ENCODE measurements at places on chromosomes 4 and X.

DNA sequence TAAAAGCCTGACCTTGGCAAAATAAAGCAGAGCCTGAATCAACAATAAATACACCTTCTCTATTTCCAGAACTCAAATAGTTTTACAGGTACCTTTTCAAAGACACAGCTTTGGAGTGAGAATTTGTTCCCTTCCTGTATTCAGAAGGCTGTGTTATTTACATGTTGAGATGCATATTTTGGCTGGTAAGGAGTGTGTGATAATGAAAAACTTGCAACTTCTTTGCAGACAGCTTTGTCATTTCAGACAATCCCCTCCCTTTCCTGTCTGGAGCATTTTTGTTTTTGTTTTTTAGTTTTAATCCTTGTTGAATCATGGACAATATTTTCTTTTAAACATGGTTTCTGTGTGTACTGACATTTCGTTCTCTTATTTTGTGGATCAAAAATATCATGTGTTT is 493.8 kb downstream of the FAT4 start:
- no peak for DNase-seq

- DNase-seq, result no peak
Measured at GRCh38 chr4:85127653-85128052, 161.2 kb upstream of the WDFY3 start.

DNA sequence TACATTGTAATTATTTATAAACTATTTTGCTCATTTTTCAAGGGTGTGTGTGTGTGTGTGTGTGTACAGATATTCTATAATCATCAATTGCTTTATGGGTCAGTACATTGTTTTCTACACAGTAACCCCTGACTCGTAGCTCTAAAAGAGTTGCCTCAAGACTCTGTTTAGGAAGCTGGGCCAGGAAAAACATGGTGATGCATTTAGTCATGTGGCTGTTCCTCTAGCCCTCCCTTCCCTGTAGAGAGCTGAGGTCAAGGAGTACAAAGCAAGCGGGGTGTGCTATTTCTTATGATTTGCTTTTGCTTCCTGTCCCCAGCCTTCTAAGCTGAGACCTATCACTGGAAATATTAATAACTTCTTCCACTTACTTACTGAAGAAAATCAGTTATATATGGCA is 34.8 kb upstream of the SPANXD start:
- no peak for DNase-seq

- DNase-seq, result no peak
Measured at GRCh38 chr4:153075836-153076518, 128.3 kb upstream of the TRIM2 start.

DNA sequence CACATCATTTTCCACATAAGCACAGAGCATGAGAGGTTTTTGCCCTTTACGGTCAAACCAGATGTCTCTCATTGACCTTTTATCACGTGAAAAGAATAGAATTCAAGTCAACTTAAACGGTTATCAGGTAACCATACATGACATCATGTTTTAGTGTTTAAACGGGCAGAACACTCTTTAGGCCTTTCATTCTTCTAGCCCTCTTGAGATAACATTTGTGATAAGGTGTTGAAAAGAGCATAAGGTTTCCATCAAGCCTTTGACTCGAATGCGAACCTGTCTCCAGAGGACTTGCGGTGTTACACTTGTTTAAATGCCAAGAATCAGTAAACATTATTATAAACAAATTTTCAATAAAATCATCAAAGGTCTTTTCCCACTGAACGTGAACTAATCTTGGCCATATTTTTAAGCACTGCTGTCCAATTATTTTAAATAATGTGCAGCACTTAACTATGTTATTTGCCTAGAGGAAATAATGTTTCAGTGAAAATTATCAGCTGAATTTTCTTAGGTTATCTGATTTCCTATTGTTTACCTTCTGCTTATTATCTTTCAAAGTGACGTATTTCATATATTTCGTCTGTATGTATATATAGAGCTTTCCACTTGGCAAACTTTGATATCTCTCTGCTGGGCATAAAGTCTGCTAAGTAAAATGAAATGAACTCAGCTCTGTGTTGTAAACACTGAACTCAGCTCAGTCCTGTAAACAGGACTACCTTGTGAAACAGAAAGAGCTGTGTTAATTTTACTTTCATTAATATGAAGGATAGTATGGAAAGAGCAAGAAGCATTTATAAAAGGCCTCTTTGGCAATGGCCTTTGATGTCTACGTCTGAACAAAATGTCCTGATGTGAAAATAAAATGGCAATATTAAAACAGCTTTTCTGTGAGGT is 33.3 kb downstream of the TENM3 start:
- DNase-seq, result no peak

- no peak for DNase-seq
Measured at GRCh38 chrX:51760657-51761056, 17.4 kb downstream of the GSPT2 start.

- DNase-seq, result peak; percentile 20
Measured at GRCh38 chr4:163755013-163755412, 260.5 kb downstream of the TMA16 start.

DNA sequence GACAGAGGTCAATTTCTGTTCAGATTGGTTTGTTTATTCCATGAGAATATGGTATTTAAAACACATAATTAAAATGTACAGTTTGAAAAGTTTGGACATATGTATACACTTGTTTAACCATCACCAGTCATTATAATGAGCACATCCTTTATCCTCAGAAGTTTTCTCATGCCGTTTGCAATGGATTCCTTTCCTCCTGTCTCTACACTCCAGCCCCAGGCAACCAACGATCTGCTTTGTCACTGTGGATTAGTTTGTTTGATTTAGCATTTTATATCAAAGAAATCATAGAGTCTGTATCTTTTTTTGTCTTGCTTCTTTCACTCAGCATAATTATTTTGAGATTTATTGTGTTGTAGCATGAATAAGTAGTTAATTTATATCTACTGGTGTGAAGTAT is 243.0 kb upstream of the TRAM1L1 start:
- DNase-seq, result no peak

DNA sequence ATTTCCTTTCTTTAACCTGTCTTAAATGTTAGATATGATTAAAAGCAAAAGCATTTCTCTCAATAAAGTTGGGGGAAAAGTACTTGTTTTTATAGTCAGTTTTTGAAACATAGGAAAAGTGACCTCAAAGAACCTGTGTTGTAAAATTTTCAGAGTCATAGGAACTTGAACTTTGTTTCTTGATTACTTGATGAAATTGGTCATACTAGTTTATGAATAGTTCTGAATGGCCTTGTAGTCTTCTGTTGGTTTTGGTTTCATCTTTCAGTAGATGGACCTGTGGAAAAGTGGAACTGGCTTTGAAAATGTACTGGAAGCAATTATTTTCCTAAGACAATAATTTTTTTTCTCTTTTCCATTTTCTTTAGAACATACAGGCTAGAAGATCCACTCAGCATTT is 222.2 kb upstream of the NUDT6 start:
- DNase-seq, result no peak

- DNase-seq, result no peak
Measured at GRCh38 chr4:42600578-42600977, 56.3 kb downstream of the ATP8A1 start.

- DNase-seq, result no peak
Measured at GRCh38 chr4:176187624-176188023, 7.8 kb downstream of the SPATA4 start.

- no peak for DNase-seq
Measured at GRCh38 chrX:22165732-22166457, 106.8 kb upstream of the CBLL2 start.

- no peak for DNase-seq
Measured at GRCh38 chrX:133437356-133437755, 22.1 kb upstream of the GPC4 start.

DNA sequence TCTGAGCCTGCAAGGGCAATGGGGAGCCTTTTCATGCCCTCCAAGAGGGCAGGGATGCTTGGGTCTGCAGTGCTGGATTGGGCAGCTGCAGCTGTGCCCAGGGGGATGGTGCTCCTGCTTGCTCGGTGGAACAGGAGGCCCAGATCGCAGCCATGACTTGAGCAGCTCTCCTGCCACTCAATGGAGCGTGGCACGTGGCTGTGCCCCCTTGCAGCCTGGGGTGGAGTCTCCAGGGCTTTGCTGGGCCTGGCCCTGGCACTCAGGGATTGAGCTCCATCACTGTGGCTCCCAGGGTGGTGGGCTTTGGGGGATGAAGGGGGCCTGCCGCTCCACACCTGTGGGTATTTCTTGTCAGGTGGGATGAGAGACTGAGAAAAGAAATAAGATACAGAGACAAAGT is 53.4 kb upstream of the IBSP start:
- DNase-seq, result no peak

DNA sequence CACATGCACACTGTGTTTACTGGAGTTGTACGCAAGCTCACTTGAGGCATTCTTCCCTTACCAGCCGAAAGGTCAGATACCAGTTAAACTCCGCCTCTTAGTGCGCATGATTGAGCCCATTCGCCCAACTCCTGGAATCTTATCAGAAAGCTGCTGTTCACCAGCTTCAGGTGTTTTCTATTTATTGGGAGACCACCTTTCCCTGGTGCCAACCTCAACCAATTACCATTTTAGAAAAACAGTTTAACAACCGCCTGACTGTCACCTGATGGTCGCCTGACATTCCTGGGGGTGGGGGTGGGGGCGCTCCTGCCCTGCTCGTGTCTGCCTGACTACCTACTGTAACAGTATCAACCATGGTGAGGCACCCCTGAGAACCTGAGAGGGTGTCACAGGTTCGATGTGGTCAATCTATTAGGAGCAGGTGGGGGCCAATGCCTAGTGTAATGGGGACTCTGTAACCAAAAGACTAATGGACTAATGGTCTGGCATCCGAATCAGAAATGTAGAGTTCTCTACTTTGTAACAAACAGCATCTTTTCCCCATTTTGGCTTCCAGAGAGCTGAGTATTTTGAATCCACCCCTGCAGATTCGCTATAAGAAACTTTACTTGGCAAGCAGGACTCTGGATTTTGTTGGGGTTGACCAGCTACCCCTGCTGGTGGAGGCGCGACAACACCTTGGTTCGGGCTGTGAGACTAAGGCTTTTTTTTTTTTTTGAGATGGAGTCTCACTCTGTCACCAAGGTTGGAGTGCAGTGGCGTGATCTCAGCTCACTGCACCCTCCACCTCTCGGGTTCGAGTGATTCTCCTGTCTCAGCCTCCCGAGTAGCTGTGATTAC is 58.2 kb upstream of the ZNF157 start:
- DNase-seq, result peak; percentile 33

DNA sequence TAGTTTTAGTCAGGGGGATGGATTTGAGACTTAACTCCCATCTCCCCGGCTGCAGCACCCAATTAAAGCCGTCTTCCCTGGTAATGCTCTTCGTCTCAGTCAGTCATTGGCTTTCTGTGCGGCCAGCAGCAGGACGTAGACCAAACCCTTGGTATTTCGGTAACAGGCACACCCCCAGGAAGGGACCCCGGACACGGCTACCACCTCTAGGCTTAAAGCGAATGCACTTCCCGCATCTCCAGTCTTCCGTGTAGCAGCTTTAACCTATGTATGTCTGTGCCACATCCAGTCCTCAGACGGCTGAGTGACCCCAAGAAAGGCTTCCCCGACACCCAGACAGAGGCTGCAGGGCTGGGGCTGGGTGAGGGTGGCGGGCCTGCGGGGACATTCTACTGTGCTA is 1.5 kb upstream of the CTAG2 start:
- no peak for DNase-seq

DNA sequence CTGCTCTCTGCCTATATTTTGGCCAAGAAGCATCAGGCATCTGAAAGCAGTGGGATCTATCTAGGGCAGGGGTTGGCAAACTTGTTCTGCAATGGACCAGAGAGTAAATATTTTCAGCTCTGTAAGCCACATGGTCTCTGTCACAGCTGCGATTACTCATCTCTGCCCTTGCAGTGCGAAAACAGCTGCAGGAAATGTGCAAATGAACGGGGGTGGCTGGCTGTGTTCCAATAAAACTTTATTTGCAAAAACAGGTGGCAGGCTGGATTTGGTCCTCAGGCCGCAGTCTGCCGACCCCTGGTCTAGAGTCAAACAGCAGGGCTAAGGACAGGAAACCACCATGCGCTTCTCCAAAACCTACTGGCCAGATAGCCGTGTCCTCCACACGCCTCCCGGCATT is 48.6 kb downstream of the ACOX3 start:
- no peak for DNase-seq

DNA sequence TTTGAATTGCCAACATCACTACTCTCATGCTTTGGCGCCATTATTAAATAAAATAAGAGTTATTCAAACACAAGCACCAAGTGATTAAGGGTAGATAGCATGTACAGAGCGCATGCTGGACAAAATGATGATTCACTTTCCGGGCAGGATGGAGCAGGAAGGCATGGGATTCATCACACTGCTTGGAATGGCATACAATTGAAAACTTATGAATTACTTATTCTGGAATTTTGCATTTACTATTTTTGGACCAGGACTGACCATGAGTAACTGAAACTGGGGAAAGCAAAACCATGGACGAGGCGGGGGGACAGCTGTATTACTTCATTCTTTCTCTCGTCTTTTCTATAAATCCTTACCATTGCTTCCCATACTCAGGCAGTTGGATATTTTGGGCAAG is 28.5 kb upstream of the FGF5 start:
- DNase-seq, result no peak

- no peak for DNase-seq
Measured at GRCh38 chr4:175810073-175810730, 1.9 kb downstream of the GPM6A start.

DNA sequence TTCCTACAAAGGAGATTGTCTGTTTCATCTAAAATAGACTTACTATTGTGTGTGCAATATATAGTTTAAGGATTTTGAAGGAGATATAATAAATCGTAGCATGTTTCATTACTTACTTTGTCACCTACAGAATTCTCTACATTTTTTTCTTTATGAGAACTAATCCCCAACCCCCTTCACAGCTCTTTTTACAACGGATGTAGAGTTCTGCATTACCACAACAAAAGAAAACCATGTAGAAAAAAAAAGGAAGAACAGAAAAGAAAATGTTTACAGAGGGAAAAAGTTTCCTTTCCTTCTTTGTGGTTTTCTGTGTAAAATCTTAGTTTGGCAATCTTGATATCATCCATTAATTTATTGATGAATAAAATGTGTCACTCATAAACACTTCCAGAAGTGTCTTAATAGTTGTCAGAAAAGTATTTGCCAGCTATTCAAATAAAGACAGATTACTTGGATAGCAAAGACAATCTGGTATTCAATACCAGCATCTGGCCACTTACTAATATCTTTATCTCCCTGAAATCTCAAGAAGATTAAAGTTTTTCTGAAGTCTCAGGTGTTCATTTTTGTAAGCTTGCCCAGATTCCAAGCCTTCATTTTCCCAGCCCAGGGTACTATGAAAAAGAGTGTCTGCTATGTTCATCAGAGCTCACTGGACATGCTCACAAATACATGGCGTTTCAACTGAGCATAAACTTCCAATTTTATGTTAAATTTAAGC is 806.8 kb downstream of the PCDH19 start:
- no peak for DNase-seq

- DNase-seq, result no peak
Measured at GRCh38 chrX:357035-357692, 29.5 kb downstream of the PPP2R3B start.

- DNase-seq, result no peak
Measured at GRCh38 chrX:11351375-11352295, 58.4 kb downstream of the AMELX start.

- no peak for DNase-seq
Measured at GRCh38 chr4:48462363-48462762, 20.8 kb upstream of the SLC10A4 start.

GRCh38 chr4:105601406-105601805 is 49.0 kb downstream of the ARHGEF38 start:
- no peak for DNase-seq

Measured in CD4-positive, alpha-beta T cell treated with Interleukin-15 for 4 hours (primary cell).